PC-9 (cell line): ENCODE measurements at places on chromosomes 12 and 14. TPM values are rescaled to one million over a fixed set of nuclear protein-coding genes. Genes with fewer than 3 reads are reported as not detected.
A peak's percentile ranks its signal among the peaks of the same experiment; 100 is the strongest.

Gene SMARCD1
- total RNA-seq, result 48.8 and 66.7 TPM in 2 replicates

Gene ZBTB42
- 4.2 and 6.1 TPM in 2 replicates for total RNA-seq

Gene EXOC3L4
- total RNA-seq, result 0.38 and 1.7 TPM in 2 replicates

DNA sequence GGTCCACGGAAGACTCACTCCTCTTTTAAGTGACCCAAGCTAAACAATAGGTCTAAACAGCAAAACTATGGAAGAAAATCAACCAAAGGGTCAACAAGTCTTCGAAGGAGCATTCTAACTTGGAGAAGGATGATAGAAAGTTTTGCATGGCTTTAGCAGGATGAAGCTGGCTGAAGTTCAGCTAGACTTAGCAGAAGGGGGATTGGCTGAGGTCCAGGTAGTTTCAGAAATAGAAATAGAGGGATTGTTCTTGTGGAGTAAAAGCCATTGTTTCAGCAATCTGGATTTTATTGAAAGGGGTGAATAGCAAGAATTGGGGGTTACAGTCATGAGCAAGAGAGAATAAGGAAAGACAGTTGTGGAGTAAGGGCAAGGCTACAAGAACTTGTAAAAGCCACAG, 84.7 kb upstream of the TSPAN8 start:
- H3K4me1 ChIP-seq, result no peaks in the 10 kb centered on the region
- no peak overlapping the region for H3K27ac ChIP-seq
- no peak overlapping the region for H3K4me3 ChIP-seq
- no peak for DNase-seq
- no peaks in the 10 kb centered on the region for H3K36me3 ChIP-seq

DNA sequence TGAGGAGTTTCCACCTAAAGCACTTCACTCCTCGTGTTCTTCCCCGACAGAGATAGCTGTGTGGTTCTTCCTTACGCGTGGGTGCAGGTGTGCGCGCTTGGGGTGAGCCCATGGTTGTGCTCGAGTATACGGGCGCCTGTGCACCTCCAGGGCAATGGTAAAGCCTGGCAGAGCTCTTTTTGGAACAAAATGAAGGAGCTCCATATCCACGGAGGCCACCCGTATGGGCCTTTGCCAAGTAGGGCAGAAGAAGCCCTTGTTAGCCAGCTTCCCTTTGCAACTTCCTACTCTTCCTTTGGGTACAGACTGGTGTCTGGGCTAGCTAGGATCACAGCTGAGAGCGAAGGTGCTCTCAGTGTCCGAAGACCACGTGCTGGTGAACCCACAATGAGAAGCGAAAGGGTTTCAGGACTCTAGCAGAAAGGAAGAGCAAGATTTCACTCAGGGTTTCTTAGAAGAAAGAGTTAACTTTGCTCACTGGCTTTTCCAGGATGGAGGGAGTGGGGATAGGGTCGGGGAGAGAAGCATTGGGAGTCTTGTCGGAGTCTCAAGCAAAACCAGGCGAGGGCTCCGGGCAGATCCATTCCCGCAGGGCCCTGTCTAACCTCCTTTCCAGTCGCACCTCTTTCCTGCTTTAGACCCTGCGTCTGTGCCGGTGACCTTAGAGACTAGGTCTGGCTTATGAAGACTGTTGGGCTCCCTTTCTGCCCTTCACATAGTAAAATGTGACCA, 960 bp upstream of the LRFN5 start:
- DNase-seq, result no peak
- H3K4me1 ChIP-seq, result no peaks in the 10 kb centered on the region
- no peak overlapping the region for H3K27ac ChIP-seq
- H3K27me3 ChIP-seq, result peaks cover 16% of the 10 kb centered on the region; the same call in 1 of the 2 replicates
- no peak overlapping the region for H3K4me3 ChIP-seq

DNA sequence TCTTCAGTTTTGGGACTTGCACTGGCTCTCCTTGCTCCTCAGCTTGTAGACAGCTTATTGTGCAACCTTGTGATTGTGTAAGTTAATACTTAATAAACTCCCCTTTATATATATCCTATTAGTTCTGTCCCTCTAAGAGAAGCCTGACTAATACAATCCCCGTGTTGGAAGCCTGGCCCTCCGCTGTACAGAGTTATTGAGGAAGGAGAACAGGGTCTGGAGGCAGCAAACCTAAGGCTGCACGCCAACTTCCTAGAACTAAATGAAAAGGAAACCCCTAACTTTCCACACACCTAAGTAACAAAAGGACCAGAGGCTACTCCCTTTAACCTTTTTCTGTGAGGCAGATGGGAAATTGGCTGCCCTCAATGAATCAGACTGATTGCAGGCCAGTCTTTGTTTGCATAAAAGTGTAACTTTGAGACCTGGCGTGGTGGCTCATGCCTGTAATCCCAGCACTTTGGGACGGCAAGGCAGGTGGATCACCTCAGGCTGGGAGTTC, 42.6 kb upstream of the LIMA1 start:
- H3K27ac ChIP-seq, result peak overlapping the region; percentile 30; the same call in 1 of the 2 replicates
- no peak for DNase-seq
- H3K36me3 ChIP-seq, result no peaks in the 10 kb centered on the region
- peak overlapping the region; percentile 6; the same call in 1 of the 2 replicates for H3K4me3 ChIP-seq

Gene CACNA1C
- total RNA-seq, result not detected in 2 replicates

DNA sequence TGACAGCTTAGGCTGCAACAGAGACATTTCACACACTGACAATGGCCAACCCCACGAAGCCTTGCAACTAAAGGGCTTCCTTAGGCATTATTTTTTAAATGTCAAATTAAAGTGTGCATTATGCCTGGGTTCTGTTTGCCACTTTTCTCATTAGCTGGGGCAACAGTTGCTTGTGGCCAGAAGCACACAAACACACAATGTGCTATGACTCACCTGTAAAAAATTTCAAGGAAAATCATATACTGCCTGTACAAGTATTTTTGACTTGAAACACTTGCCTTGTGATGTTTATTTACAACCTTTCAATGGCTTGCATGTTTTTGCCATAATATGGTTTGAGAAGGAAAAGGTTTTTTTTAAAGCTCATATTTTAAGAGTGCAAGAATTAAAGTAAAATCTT, 1.9 kb downstream of the NTN4 start:
- H3K27ac ChIP-seq, result peak overlapping the region; percentile 96
- no peaks in the 10 kb centered on the region for H3K27me3 ChIP-seq
- H3K36me3 ChIP-seq, result peaks cover 34% of the 10 kb centered on the region
- DNase-seq, result peak; percentile 80
- peaks cover 71% of the 10 kb centered on the region for H3K4me1 ChIP-seq

DNA sequence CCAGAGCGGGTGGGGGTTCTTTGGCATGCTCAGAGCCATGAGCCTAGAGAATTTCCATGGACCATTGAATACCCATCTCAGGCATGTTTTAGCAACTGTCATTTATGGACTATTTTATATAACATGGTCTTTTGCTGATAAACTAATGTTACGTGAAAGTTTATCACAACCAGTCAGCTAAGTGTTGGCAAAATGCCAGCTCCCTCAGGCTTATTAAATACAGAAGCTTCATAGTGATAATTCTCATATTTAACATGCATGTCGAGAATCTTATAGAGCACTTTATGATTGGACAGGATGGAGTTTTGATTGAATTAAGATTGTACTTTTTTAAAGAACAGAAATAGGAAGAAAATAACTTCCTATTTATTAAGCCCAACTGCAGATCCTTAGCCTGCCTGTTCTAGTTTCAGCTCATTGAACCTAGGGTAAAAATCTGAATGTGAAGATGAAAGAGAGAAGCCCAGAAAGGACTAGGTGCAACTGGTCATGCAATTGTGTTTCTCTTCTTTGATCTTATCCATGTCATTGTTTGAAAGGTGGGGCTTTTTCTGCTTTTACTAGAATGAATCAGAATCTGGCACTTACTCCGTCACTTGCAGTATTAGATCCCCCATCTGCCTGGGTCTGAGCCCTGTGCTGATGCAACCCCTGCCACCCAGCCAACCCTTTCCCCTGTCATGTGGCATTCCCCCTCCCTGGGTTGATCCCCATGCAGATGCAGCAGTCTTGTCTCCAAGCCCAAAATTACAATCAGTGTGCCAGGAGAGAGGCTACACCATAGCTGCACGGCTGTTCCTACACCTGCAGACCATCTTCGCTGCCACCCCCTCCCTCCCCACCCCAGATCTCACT, 134.6 kb upstream of the EVL start:
- no peaks in the 10 kb centered on the region for H3K36me3 ChIP-seq
- no peak for DNase-seq
- no peaks in the 10 kb centered on the region for H3K27me3 ChIP-seq
- H3K27ac ChIP-seq, result no peak overlapping the region

DNA sequence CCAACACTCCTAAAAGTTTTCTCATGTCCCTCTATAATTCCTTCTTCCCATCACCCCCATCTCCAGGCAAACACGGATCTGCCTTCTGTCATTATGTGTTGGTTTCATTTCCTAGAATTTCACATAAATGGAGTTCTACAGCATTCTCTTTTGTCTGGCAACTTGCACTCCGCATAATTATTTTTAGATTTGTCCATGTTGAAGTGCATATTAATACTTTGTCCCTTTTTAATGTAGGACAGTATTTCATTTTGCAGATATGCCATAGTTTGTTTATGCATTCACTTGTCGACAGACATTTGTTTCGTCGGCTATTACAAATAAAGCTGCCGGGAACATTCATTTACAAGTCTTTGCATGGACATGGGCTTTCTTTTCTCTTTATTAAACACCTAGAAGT, 150.0 kb downstream of the CRADD start:
- H3K4me3 ChIP-seq, result no peak overlapping the region
- no peaks in the 10 kb centered on the region for H3K27me3 ChIP-seq
- H3K4me1 ChIP-seq, result no peaks in the 10 kb centered on the region

Gene TAS2R20
- total RNA-seq, result 1.8 and 2.6 TPM in 2 replicates

DNA sequence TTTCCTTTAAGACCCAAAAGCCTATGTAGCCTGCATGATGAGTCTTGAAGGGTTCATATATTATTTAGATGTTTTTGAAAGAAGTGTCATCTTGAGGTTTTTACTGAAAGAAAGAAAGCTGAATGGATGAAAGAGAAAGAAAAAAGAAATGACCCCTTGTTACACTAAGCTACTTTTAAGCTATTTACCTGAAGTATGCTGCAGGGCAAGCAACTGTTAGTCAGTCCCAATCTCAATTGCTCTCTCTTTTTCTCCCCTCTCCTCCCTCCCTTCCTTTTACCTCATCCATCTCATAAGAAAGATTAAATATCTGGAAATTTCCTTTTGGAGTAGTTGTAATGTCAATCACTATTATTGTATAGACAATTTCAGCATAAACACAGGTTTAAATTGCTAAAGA, 512.4 kb downstream of the TMTC2 start:
- H3K4me1 ChIP-seq, result no peaks in the 10 kb centered on the region
- no peak overlapping the region for H3K4me3 ChIP-seq
- H3K36me3 ChIP-seq, result no peaks in the 10 kb centered on the region
- H3K27ac ChIP-seq, result no peak overlapping the region

GRCh38 chr14:69685218-69685616, 73.8 kb downstream of the SUSD6 start:
- no peaks in the 10 kb centered on the region for H3K4me1 ChIP-seq
- DNase-seq, result no peak
- no peaks in the 10 kb centered on the region for H3K27me3 ChIP-seq

Gene KRT1
- not detected in 2 replicates for total RNA-seq

GRCh38 chr14:81004575-81004974, 49.2 kb downstream of the TSHR start:
- H3K27ac ChIP-seq, result no peak overlapping the region
- no peak for DNase-seq
- no peaks in the 10 kb centered on the region for H3K4me1 ChIP-seq
- H3K27me3 ChIP-seq, result peaks cover 10% of the 10 kb centered on the region
- no peak overlapping the region for H3K4me3 ChIP-seq
- no peaks in the 10 kb centered on the region for H3K36me3 ChIP-seq

DNA sequence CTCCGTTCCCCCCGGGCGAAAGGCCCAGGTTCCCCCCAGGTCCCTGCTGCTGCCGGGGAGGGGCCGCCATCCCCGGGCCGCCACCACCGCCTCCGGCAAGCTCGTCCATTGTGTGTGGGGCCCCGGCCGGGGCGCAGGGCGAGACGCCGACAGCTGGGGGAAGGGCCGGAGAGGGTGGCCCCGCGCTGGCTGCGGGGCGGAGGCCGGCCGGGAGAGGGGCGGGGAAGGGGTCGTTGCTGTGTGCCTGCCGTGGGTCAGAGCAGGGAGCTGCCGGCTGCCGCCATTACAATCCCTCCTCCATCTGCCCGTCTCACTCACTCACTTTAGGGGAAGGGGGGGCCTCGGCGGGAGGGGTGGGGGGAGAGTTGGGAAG, at the start of gene STRN3:
Gene STRN3 (minus strand): TSS at position 303 of the 373 bp plus-strand sequence. CDS start 194 bp downstream, at position 109.
- peaks cover 24% of the 10 kb centered on the region for H3K4me1 ChIP-seq
- H3K36me3 ChIP-seq, result no peaks in the 10 kb centered on the region
- DNase-seq, result no peak

Gene SLCO1C1
- not detected in 2 replicates for total RNA-seq

DNA sequence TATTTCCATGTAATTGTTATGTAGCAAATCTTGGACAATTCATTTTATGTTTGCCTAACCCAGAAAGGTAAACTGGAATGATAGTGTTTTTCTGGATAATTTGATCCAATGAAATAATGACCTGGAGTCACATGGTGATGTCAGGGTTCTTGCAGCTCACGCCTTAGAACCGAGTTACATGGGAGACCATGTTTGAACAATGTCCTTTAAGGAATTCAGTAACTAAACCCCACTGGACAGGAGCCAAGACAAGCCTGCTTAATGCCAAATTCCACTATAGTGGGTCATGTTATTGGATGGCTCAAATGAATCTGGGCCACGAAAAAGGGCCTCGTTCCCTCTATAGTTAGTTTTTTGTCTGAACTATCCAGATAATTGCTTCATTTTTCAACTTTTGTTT, 255.8 kb upstream of the HMGA2 start:
- H3K27ac ChIP-seq, result no peak overlapping the region
- no peaks in the 10 kb centered on the region for H3K27me3 ChIP-seq
- no peak overlapping the region for H3K4me3 ChIP-seq

GRCh38 chr12:114732426-114733030, 48.6 kb upstream of the TBX3 start:
- no peak for DNase-seq
- no peaks in the 10 kb centered on the region for H3K4me1 ChIP-seq
- H3K4me3 ChIP-seq, result no peak overlapping the region
- H3K27me3 ChIP-seq, result peaks cover 19% of the 10 kb centered on the region; the same call in 1 of the 2 replicates

GRCh38 chr14:50038398-50039119, 77.8 kb downstream of the VCPKMT start:
- H3K4me3 ChIP-seq, result no peak overlapping the region
- DNase-seq, result no peak
- no peaks in the 10 kb centered on the region for H3K36me3 ChIP-seq
- peak overlapping the region; percentile 98 for H3K27ac ChIP-seq
- H3K4me1 ChIP-seq, result peaks cover 78% of the 10 kb centered on the region

Gene NEUROD4
- not detected in 2 replicates for total RNA-seq

GRCh38 chr14:46964378-46964777, 312.8 kb upstream of the RPL10L start:
- H3K4me1 ChIP-seq, result no peaks in the 10 kb centered on the region
- no peak overlapping the region for H3K4me3 ChIP-seq
- DNase-seq, result no peak
- H3K36me3 ChIP-seq, result no peaks in the 10 kb centered on the region
- no peak overlapping the region for H3K27ac ChIP-seq

GRCh38 chr14:85911044-85911443, 381.1 kb downstream of the FLRT2 start:
- no peaks in the 10 kb centered on the region for H3K27me3 ChIP-seq
- no peaks in the 10 kb centered on the region for H3K36me3 ChIP-seq
- no peak overlapping the region for H3K27ac ChIP-seq
- H3K4me1 ChIP-seq, result no peaks in the 10 kb centered on the region
- H3K4me3 ChIP-seq, result no peak overlapping the region

Gene TMTC1
- 3.1 and 4.8 TPM in 2 replicates for total RNA-seq
